OCI-M1 (cell line): ENCODE measurements at places on chromosomes 1 and 21.

DNA sequence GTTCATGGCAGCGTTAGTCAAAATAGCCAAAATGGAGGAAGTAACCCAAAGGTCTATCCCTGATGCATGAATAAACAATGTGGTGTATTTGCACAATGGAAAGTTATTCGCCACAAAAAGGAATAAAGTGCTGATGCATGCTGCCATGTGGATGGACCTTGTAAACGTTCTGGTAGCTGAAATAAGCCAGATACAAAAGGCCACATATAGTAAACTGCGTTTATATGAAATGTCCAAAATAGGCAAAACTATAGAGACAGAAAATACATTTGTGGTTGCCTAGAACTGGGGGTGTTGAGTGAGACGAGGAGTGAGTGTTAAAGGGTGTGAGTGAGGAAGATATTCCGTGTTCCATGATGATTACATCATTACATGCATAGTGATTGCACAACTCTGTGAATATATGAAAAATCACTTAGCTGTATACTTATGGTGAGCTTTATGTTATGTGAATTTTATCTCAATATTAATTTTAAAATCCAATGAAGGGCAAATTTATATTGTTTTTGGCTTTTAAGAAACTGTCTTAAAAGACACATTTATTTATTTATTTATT, 321.3 kb downstream of the KIF26B start:
- peak; percentile 27 for DNase-seq

DNA sequence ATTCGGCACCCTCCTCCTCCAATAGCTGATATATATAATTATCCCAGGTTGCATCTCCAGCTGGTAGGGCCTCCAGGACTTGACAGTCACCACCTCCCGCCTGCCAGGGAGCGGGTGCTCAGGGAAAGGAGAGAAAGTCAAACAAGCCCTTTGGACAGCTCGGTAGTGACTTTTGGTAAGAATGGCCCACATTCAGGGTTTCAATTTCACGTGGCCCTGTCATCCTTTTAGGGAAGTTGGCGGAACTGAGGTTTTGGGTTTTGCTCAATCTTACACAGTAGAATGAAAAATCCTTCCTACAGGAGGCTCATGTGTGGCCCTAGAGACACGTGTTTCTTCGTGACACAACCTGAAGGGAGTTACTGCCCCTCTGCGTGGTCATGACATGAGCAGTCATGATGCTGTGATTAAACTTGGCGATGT, 44.2 kb downstream of the CAPN8 start:
- no peak for DNase-seq

DNA sequence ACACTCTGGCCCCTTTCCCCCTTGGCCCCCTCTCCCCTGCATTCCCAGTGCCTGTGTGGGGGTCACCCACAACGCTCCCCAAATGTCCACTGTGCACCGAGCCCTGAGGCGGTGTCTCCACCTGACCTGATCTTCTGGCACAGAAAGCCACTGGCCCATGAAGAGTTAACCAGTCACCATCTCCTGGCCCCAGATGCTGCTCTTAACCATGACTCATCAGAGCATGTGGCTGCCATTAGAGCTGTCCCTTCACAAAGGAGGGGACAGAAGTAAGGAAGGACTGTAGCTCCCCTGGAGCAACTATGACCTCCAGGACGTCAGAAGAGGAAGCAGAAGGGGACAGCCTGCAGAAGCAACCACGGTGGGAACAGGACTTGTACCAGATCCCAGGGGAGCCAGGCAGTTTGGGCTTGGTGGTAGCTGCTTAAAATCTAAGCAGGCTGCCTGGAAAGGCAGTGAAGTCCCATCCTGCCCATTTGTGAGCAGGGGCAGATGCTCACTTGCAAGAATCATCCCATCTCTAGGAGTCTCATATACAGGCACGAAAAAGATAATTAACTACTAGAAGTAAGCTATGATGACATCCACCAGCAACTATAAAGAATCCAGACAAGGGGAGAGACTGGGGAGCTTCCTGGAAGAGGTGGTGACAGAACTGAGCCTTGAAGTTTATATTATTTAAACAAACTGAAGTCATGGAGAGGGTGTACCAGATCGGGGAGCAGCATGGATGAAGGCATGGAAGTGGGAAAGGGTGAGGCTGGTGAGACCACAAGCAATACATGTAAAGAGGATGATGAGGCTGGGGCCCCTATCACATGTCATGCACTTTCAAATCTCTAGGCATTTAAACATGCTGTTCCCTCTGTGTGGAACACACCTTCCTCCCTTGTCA, 1.1 kb upstream of the TTC39A start:
- DNase-seq, result peak; percentile 81

GRCh38 chr1:36843906-36844610, 190.3 kb downstream of the GRIK3 start:
- no peak for DNase-seq

GRCh38 chr1:168504064-168504837, 39.5 kb downstream of the XCL2 start:
- DNase-seq, result peak; percentile 84

DNA sequence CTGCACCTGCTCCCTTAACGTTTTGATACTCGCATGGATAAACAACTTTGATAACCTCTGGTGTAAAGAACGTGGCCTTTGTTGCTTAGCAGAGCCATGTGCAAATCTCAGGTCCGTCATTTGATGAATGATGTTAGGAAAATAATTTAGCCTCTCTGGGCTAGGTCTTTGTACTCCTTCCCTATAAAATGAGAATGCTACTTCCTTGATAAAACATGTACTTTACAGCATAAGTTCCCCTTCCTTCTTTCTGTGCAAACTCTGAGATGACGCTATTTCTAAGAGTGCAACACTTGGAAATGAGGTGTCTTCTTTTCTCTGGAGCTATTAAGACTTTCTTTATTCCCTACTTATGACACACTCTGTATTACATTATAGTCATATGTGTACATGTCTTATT, 243.4 kb downstream of the RGS7 start:
- DNase-seq, result no peak
